Amniotic stem cell (primary cell): ENCODE measurements at places on chromosomes 1 and 21.

DNA sequence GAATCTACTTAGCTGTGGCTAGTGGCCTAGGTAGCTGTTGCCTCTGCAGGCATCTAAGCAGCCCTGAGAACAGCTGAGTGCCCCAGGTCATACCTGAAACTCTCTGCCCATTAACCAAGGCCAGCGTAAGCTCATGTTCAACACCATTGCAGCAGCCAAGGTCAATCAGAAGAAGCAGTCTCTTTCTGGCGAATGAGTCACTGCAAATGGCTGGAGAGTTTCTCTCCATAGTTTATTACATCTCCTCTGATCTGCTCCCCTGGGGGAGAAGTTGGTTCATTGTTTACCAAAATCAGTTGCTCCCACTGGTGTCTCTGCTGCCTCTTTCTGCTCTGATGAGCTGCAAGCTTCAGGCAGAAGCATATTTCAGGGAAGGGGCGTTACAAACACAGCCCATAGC is 6.9 kb upstream of the BCL9 start:
- no peak for DNase-seq

GRCh38 chr1:85576642-85577418 is 3.7 kb upstream of the CCN1 start:
- no peak for DNase-seq

DNA sequence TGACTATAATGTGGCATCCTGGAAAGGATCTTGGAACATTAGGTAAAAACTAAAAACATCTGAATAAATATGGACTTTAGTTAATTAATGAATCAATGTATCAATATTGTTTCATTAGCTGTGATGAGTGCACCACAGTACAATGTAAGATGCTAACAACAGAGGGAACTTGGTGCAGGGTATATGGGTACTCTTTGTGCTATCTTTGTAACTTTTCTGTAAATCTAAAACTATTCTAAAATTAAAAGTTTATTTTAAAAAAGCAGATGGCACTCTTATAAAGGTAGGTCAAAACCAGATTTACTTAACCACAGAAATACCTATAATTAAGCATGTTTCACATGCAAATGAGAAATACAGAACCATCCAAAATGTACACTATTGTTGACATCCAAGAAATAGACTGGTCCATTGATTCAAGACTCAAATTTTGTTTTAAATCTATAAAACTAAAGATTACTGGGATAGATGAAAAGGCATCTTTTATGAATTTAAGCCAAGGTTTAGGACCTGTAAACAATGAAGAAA is 38.4 kb downstream of the ACBD3 start:
- no peak for DNase-seq

DNA sequence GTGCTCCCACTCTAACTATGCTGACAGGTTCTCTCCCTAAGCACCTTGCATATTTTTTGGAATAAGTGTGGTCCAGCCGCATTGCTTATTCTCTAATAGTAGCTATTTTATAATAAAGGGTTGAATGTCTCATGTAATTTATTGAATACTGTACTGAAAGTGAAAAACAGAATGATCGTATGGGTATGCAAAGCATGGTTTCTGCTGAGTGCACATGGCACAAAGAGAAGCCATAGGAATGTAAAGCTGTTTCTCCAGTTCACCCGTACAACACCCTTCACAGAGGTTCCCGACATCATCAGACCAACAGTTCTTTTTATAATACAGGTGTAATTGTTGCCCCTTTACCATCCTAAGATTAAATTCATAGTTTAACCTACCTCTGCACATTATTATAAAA is 8.9 kb upstream of the HAO2 start:
- DNase-seq: no peak
